ENCODE measurements at places on chromosomes 6 and 20.

DNA sequence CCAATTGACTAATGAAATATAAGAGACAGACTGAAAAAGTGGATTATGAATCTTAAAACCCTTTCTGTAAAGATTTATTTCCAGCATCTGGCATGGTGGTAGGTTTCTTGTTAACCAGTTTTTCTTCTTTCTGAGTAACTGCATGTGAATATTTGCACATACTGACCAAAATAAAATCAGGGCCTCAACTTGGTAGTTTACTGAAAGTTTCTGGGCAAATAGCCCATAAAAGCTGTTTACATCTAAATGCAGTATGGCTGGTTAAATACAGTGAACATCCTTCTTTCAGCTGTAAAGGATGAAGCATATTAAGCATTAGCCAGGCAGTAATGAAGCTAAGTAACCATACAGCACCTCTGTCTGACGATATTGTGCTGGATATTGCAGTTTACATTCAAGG, 83.6 kb upstream of the EYS start:
- no peak for DNase-seq

- no peak for DNase-seq
Observed at GRCh38 chr6:15523679-15524630, 138.9 kb downstream of the DTNBP1 start.

DNA sequence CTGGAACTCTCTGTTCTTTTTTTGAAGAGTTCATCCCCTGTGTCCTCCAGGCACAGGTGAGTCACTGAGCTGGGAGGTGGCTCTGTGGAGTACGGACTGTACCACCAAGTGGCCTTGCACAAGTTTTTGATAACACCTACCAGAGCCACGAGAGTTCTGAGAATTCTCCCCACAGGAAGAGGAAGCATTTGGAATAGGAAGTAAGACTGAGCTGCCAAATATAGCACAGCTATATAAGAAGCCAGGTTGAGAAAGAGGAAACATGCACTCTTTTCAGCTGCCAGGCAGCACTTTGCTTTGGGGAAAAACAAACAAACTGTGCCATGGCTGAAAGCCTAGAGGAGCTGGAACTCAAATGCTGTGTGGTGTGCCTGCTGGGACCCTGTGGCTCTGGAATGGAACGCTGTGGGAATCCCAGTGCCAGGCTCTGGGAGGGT, 70.8 kb upstream of the RIPOR2 start:
- no peak for DNase-seq

DNA sequence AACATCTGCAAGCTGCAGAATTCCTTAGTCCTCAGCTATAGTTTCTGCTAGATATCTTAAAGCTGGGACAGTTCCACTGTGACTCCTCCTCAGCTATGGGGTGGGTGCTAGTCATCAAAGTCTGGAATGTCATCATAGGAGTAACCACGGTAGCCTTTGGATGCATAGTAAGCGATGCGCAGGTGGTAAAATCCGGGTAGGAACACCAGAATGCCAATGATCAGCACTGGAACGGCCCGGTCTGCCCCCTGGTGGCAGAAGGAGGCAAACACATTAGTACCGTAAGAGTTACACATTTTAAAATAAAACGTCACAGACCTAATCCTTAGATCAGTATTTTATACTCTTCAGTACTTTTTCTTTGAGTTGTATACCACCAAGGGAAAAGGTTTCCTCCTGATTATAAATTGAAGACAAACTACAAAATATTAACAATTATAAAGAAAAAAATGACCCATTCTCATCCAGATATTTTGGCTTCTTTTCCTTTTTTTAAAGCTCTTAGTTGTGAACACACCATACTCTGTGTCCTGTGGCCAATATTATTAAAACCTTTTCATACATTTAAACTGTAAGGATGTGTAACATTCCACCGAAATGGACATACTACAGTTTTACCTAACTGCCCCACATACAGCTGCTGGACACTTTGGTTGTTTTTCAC, 18.9 kb downstream of the PCNA start:
- DNase-seq = peak; percentile 60

DNA sequence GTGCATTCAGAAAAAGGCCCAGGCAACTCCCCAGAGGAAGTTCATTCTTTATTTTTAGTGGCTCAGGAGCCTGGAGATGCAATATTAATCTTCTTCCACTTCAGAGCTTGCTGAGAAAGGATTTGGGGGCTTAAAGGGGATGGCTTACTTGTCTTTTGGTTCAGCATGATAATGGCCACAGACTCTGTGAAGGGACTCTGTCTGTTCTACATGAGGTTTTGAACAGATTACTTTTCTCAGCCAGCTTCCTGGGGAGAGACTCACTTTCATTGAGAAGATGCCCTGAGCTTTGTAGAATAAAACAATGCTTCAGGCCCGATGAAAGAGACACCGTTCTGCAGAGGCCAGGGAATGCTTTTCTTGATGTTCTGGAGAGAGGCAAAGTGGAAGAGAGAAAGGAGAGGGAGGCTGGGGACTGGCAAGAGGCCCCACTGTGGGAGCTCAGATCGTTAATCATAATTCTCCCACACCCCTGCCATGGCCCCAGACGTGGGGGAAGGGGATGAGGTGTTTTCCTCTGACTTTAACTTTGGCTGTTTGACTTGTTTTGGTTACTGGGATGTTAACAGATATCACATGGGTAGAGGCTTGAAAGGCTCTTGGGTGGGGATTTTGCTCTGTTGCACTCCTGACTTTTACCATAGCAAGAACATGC, 19.1 kb downstream of the SCP2D1 start:
- no peak for DNase-seq

DNA sequence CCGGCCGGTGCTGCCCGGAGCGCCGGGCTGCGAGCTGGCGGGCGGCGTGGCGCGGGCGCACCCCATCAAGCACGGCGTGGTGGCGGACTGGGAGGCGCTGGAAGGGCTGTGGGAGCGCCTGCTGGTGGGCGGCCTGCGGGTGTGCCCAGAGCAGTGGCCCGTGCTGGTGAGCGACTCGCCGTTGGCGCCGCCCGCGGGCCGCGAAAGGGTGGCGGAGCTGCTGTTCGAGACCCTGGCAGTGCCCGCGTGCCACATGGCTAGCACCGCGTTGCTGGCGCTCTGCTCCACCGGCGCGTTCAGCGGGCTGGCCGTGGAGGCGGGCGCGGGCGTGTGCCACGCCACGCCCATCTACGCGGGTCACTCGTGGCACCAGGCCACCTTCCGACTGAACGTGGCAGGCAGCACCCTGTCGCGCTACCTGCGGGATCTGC, 517 bp downstream of the ACTL10 start:
- DNase-seq = peak; percentile 43

- DNase-seq = no peak
Observed at GRCh38 chr20:57256908-57257307, 9.5 kb downstream of the BMP7 start.

Data from stimulated activated CD4-positive, alpha-beta T cell treated with anti-CD3 and anti-CD28 coated beads, Interleukin-4, amount 100 ng/mL, for 4 hours (primary cell).